ENCODE measurements at places on chromosomes 2 and 18.

DNA sequence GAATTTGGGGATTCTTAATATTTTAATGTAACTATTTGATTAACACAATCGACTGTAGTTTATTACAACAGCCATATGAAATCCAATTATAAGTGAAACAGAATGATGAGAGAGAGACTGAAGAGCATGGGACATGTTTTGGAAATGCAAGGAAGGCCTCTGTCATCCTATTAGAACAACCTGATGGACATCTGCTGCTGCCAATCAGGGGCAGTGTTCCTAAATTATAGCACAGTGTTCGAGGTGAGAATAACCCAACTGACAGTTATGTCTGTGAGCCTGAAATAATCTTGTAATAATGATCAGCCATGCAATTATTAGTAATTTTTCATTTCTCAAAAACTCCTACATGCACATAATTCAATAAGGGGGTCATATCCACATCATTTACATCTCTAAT lies 73.6 kb downstream of the CCDC141 start:
- no peak overlapping the region for H3K27ac ChIP-seq
- no peaks in the 10 kb centered on the region for H3K4me1 ChIP-seq
- H3K27me3 ChIP-seq, result no peaks in the 10 kb centered on the region
- H3K4me3 ChIP-seq, result no peak overlapping the region

GRCh38 chr2:128380061-128380889 lies 61.6 kb upstream of the HS6ST1 start:
- peaks cover 11% of the 10 kb centered on the region for H3K4me1 ChIP-seq
- no peaks in the 10 kb centered on the region for H3K27me3 ChIP-seq
- DNase-seq, result no peak

DNA sequence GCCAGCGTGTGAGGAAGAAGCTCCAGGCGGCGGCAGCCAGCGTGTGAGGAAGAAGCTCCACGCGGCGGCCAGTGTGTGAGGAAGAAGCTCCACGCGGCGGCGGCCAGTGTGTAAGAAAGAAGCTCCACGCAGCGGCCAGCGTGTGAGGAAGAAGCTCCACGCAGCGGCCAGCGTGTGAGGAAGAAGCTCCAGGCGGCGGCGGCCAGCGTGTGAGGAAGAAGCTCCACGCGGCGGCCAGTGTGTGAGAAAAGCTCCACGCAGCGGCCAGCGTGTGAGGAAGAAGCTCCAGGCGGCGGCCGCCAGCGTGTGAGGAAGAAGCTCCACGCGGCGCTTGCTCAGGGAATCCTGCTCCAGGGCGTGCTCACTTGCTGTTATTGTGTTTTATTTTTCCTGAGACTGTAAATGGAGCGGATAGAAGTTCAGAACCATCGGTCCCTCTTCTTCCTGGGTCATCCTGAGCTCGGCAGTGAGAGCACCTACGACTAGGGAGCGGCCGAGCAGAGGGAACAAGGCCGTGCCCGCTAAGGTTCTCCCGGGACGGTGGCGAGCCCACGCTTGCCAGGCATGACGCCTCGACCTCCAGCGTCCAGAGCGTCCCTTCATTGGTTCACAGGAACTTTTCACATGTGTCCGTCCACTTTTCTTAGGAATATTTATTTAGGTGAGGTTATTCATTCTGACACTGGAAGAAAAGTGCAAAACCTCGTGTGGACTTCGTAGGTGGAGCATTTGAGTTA lies 94.2 kb downstream of the TMEM18 start:
- peaks cover 10% of the 10 kb centered on the region for H3K4me1 ChIP-seq
- no peak for DNase-seq
- H3K4me3 ChIP-seq, result no peak overlapping the region
- peaks cover 24% of the 10 kb centered on the region for H3K27me3 ChIP-seq
- H3K36me3 ChIP-seq, result no peaks in the 10 kb centered on the region

DNA sequence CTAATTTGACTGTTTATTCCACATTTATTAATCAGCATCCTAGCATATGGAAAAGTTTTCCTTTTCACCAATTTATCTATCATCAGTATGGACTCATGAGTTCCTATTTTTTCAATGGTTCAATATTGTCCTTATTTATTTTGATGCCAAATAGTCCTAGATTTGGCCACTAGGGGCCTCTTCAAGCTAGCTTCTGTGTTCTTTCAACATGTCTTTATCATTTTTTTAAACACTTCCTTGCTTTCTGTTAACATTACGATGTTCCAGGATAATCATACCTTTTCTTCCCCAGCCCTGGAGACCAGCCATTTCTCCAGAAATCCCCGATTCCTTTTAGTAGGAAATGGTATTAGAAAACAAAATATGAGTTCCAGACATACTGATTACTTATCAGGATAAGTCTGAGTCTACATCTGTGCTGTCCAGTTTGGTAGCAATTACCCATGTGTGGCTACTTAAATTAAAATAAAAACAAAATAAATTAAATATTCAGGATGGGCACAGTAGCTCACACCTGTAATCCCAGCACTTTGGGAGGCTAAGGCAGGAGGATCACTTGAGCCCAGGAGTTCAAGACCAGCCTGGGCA lies 70.6 kb downstream of the RPE start:
- H3K27me3 ChIP-seq, result no peaks in the 10 kb centered on the region
- no peak for DNase-seq
- no peaks in the 10 kb centered on the region for H3K4me1 ChIP-seq
- H3K36me3 ChIP-seq, result peaks cover 16% of the 10 kb centered on the region
- no peak overlapping the region for H3K4me3 ChIP-seq
- no peak overlapping the region for H3K27ac ChIP-seq

DNA sequence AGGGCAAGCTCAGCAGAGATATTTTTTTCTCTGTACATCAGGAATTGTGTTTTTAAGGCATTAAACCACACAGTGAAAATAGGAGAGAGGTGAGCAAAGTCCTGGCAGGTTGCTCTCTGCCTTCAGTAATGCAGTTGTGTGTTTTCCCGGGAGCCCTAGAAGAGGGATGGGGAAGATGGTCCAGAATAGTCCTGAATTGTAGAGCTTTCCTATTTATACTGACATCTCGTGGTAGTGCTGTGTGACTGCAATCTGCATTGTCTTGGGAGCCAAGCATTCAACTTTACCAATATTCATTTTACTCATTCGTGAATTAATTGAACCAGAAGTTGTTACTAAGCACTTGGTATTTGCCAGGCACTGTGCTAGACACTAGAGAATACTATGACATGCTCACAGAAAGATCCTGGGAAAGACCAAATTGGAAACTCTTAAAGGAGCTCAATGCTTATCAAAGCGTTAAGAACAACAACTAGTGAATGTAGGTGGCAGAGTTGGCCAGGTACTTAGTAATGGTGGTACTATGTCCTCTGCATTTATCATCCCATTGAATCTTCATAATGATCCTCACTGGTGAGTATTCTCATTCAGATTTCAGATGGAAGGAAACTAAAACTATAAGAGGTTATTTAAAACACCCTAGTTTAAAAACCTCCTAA lies 214.6 kb downstream of the TRIB2 start:
- H3K27me3 ChIP-seq, result peaks cover 3% of the 10 kb centered on the region
- H3K4me3 ChIP-seq, result no peak overlapping the region
- H3K4me1 ChIP-seq, result no peaks in the 10 kb centered on the region
- H3K36me3 ChIP-seq, result no peaks in the 10 kb centered on the region
